ENCODE measurements at places on chromosomes 11 and 22.

GRCh38 chr22:37148031-37148651, 1.6 kb downstream of the IL2RB start:
- DNase-seq, result peak; percentile 59

- DNase-seq, result no peak
These were observed 16.5 kb downstream of the KCTD21 start for GRCh38 chr11:78171951-78172350.

GRCh38 chr11:95241681-95242081, 10.7 kb upstream of the SESN3 start:
- peak; percentile 15 for DNase-seq

DNA sequence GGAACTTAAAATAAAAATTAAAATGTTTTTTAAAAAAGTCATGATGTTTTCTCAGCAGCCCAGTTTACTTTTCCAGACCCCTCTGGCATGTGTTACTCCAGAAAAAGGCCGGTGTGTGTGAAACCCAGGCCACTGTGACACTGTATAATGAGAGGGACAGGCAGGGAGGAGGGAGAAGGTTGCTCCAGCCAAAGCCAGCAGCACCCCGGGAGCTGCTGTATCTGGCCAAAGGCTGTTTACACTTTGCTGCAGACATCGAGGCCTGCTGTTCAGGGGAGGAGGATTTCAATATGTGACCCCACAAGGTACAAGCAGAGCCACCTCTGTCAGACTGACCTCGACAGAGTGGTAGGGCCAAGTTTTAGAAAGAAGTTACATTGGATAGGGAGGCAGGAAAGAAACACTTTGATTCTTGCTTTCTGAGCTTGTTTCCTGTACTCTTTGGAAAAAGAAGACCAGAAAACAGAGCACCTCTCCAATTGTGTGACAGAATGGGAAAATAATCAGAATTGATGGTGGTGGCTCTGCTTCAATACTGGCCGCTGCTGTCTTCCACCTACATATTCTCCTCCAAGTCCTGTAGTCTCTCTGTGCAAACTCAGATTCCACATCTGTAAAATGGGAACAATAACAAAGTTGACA, 41.0 kb upstream of the CD44 start:
- no peak for DNase-seq

GRCh38 chr11:66559142-66559865, 9.1 kb downstream of the CTSF start:
- peak; percentile 14 for DNase-seq

DNA sequence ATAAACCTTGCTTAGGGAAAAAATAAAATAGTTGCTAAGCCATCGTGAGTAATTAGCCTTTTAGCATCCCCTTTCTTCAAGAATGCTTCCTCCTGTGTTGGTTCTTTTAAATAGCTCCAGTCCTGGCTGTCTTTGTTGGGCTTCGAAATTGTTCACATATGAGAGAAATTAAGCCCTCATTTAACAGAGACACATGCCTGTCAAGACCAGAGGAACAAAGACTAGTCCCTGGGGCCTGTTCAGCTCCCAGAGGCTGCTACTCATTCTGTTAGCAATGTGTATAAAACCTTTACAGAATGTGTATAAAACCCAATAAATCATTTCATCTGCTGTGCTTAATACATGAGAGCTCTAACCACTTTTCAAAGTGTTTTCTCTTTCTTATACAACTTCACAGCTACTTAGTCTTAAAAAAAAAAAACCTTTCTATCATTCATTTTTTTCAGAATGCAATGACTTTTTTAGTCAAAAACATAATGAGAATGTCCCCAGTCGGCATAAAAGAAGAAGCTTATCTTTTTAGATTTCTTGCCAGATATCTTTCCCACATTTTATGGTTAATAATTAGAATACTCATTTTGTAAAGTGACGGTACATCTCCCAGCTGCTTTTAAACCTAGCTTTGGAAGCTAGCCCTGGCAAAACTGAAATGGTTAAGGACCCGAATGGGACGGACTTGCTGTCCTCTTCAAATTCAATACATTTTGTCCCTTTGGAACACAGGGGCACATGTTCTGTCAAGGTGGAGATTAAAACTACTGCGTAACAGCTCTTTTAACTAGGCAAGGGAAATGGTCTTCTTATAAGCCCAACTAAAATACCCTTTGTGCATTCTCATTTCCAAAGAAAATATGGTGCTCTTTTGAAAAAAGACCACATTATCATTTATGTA, 186.1 kb downstream of the SOX6 start:
- no peak for DNase-seq

DNA sequence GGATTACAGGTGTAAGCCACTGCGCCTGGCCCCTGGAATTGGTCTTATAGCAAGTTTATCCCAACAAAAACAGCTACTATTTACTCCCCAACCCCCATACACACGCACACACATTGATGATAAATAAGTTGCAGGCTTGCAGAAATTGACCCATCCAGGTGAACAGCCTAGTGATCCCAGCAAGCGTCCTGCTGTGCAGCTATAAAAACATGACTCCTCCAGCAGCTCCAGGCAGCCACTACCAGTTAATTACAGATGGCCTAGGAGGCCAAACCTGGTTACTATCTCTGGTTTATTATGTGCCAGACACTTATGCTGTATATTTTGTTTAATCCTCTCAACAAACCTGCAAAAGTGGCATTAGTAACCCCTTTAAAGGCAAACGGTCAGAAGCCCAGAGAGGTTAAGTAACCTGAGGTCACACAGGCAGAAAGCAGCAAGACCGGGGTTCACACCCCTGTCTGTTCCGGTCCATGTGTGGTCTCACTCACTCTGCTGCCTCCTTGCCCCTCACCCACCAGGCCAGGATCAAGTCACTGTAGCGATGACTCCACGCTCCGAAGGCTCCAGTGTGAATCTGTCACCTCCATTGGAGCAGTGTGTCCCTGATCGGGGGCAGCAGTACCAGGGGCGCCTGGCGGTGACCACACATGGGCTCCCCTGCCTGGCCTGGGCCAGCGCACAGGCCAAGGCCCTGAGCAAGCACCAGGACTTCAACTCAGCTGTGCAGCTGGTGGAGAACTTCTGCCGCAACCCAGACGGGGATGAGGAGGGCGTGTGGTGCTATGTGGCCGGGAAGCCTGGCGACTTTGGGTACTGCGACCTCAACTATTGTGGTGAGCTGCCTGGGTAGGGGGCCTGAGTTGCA, 6.6 kb downstream of the F2 start:
- no peak for DNase-seq

DNA sequence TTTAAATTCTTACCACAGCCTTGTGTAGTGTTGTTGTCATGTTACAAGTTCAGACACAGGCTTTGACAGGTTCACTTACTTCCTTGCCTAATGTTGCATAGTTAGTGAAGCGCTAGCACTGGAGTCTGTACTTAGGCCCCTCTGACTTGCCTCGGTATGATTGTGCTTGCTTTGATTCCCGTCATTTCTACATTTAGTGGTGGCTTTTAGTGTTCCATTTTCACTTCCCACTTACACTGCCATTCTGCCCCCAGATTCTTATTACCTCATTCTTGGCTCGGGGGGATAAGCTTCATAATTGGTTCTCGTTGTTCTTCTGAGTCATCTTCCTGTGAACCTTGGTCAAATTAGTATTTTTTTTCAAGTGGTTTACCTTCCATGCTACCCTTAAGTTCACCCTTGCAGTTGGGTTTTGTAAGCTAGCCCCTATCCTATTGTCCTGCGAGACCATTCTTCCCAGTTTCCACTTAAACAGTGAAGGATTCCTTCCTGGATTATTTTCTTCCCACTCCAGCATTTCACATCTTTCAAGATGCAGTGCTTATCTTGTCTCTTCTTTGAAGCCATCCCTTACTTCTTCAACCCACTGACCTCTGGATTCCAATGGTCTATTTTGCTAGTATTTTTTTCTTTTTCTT, 68.7 kb downstream of the DDX10 start:
- peak; percentile 81 for DNase-seq

GRCh38 chr22:50305393-50305922, 2.0 kb downstream of the PLXNB2 start:
- no peak for DNase-seq

- DNase-seq, result no peak
These were observed 1380.6 kb upstream of the RAG2 start for GRCh38 chr11:37978647-37979046.

- DNase-seq, result no peak
These were observed 43.3 kb downstream of the ENDOD1 start for GRCh38 chr11:95132956-95133355.

GRCh38 chr11:38687008-38687407, 2089.0 kb upstream of the RAG2 start:
- DNase-seq, result no peak

DNA sequence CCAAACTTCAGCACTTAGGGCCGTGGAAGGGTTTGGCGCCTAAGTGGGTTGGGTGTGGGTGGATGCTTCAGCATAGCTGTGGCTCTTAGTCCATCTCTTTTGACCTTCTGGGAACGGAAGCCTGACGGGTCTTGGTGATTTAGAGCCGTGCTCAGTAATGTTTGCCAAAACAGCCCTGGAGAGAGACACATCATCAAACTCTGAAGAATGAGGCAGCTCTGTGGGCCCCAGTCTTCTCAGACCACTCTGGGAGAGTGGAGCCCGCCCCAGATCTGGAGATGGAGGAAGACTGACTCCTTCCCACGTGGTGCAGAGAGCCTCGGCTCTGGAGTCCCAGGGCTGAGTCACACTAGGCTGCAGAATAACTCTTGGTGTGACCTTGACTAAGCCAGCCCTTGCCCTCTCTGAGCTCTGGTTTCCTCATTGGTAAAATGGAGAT, 168.9 kb downstream of the C11orf91 start:
- DNase-seq, result no peak

GRCh38 chr22:43000441-43001175, 14.3 kb downstream of the PACSIN2 start:
- peak; percentile 78 for DNase-seq

DNA sequence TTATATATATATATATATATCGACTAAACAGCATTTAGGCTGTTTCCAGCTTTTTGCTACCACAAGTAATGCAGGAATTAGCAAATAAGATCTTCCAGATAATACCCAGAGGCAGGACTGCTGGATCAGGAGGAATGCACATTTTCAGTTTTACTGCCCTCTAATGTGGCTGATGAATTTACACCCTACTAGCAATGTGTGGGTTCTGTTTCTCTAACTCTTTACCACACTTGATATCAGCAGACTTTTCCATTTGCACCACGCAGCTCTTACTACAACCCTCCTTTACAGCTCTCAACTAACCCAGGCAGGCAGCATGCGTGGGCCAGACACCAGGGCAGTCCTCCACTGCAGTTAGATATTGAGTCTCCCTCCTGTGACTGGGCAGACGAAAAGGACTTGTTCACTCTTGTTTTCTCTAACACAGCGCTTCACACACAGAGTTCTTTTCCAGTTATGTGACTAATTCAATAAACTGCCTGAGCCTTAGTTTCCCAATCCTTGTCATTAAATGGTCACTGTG, 67.7 kb downstream of the IGLL5 start:
- no peak for DNase-seq

DNA sequence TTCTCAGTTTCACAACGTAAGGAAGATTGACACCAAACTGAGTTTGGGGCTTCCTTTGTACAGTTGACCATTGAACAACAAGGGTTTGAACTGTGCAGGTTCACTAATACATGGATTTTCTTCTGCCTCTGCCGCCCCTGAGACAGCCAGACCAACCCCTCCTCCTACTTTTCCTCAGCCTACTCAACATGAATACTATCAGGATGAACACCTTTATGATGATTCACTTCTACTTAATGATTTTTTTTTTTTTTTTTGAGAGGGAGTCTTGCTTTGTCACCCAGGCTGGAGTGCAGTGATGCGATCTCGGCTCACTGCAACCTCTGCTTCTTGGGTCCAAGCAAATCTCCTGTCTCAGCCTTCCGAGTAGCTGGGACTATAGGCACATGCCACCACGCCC, 14.6 kb downstream of the RBM4 start:
- DNase-seq, result no peak
